ENCODE measurements at places on chromosomes 2 and 18. TPM values are rescaled to one million over a fixed set of nuclear protein-coding genes. Genes with fewer than 3 reads are reported as not detected.

The TNS1 gene
- 78.2 TPM for total RNA-seq

The SUPT7L gene
- total RNA-seq: 16.0 TPM

The AKAIN1 gene
- total RNA-seq: not detected

The SERPINB4 gene
- 0.64 TPM for total RNA-seq

The POMC gene
- 5.6 TPM for total RNA-seq

The PCARE gene
- total RNA-seq: not detected

The PSMA8 gene
- total RNA-seq: not detected

The C1QL2 gene
- not detected for total RNA-seq

The UGT1A8 gene
- total RNA-seq: not detected

The HOXD13 gene
- total RNA-seq: not detected

The HOXD4 gene
- total RNA-seq: not detected

The VWA3B gene
- not detected for total RNA-seq

The FNDC4 gene
- total RNA-seq: 10.4 TPM

The RAMP1 gene
- total RNA-seq: 21.7 TPM

The IL1RN gene
- total RNA-seq: 0.13 TPM

The PROKR1 gene
- total RNA-seq: 0.13 TPM

The ITGB1BP1 gene
- total RNA-seq: 50.1 TPM

The DCC gene
- under 0.01 TPM for total RNA-seq

The MOGAT1 gene
- not detected for total RNA-seq

The DSG1 gene
- total RNA-seq: not detected

The COL6A3 gene
- 2,045 TPM for total RNA-seq

The RAB10 gene
- total RNA-seq: 95.4 TPM
